ENCODE measurements at places on chromosomes 7 and 10.

- no peak for DNase-seq
Measured at GRCh38 chr10:62177111-62177510, 91.5 kb downstream of the RTKN2 start.

- DNase-seq = no peak
Measured at GRCh38 chr7:78159545-78159944, 361.0 kb downstream of the PHTF2 start.

- no peak for DNase-seq
Measured at GRCh38 chr7:36090976-36091873, 61.8 kb upstream of the EEPD1 start.

GRCh38 chr10:15313843-15314242 is 57.2 kb downstream of the FAM171A1 start:
- DNase-seq = no peak
